ENCODE measurements at places on chromosomes 5 and 9.

DNA sequence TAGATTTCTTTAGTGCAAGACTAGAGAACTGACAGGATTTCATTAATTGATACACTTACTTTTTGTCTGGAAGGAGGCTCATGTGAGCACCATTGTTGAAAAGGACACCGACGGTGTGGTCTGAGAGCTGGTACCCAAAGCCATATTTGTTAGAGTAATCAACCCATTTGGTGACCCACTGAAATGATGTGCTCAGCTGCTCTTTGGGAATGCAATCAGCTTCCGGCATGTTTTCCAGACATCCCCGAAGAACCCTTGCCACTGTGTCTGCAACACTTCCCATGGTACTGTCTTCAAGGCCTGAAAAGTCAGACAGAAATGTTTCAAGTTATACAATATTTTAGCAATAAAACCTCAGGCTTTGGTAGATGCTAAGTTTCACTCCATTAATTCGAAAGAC is 4.4 kb downstream of the PLK2 start:
- no peak for DNase-seq

GRCh38 chr9:134322781-134323241 is 3.4 kb upstream of the RXRA start:
- no peak for DNase-seq

- no peak for DNase-seq
Observed at GRCh38 chr9:100756217-100756616, 178.3 kb downstream of the CAVIN4 start.

DNA sequence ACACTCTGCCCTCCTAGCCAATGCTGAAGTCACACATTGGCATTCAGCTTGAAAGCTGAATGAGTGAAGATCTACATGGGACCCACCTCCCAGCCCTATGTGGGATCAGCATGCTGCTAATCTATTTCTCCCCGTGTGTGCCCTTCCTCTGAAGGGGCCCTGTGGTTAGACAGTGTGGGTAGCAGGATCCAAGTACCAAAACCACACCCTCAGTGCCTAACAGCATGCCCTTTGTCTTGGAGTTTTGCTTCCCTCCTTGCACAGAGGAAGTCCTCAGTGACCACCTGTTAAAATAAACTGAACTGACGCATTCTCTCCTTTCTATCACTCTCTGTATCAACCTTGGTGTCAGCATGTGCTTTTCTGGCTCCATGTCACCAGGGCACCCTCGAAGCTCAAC is 25.0 kb downstream of the SH3TC2 start:
- DNase-seq: no peak

Data from stimulated activated CD4-positive, alpha-beta T cell treated with anti-CD3 and anti-CD28 coated beads, Interleukin-4, amount 100 ng/mL, for 24 hours (primary cell).